ENCODE measurements at places on chromosomes 1 and 21.

- no peak for DNase-seq
Observed at GRCh38 chr1:191615101-191615821, 543.0 kb upstream of the RGS18 start.

- no peak for DNase-seq
Observed at GRCh38 chr1:151132335-151133017, 14.0 kb downstream of the SEMA6C start.

GRCh38 chr1:17709981-17710380 is 45.2 kb upstream of the ACTL8 start:
- DNase-seq = no peak

DNA sequence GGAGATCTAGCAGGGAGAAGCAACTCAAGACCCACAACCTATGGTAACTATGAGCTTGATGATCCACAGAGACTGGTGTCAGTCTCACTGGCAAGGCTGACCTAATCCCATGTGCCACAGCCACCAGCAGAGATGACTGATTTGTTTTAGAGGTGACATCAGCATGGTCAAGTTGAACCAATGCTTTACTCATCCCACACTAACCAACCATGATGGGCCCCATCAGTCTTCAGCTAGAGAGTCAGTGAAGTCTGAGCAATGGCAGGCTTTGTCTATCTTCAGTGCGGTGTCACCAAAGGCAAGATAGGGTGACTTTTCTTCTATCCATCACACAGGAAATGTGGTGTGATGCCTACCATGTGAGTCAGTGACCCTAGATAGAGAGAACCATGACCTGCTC is 1470.7 kb downstream of the NCAM2 start:
- DNase-seq = no peak

GRCh38 chr1:118918230-118918939 is 69.8 kb downstream of the TBX15 start:
- no peak for DNase-seq

- DNase-seq = no peak
Observed at GRCh38 chr21:41180752-41181151, 12.8 kb downstream of the BACE2 start.

GRCh38 chr1:162210196-162210595 is 140.7 kb downstream of the NOS1AP start:
- DNase-seq = no peak

DNA sequence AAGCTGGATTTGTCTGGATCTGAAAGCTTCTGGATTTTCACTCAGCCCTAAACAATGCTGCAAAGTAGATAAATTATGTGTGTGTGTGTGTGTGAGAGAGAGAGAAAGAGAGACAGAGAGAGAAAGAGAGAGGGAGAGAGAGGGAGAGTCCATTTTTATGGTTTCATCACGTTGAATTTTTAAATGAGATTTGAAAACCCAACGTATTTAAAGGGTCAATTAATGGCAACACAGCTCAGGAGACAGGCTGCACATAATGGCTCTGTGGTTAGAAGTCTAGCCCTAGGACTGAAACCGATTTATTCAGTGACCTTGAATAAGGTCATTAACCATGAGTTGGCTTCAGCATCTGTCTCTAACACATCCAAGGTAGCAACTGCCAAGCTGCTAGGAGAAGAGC is 35.3 kb upstream of the FMN2 start:
- no peak for DNase-seq

- no peak for DNase-seq
Observed at GRCh38 chr1:102185260-102185659, 188.5 kb upstream of the OLFM3 start.

DNA sequence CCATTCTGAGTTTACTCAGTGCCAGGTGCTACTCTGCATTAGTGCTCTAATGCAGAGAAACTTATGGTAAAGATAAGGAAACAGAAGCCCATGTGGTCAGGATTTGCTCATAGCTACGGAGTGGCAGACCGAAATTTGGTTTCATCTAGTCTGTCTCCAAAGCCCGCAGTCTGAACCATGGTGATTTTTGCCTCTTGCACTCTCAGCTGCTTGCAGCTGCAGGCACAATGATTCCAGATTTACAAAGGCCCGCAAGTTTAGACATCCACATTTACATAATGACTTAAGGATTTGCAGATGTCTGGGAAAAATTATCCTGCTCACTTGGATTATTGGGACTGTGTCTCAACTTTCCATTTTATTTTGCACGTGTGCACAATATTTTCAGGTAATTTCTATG is 161.3 kb upstream of the KCNJ6 start:
- DNase-seq = no peak

- no peak for DNase-seq
Observed at GRCh38 chr1:111602974-111603373, 16.6 kb upstream of the RAP1A start.

All from hematopoietic multipotent progenitor cell treated with erythropoietin and hydrocortisone succinate and interleukin-3 and kit ligand, for 6 days (in vitro differentiated cells).